ENCODE measurements at places on chromosomes 13 and 19.

GRCh38 chr19:15464394-15465385, at the start of gene RASAL3:
RASAL3 (minus strand) TSS chr19:15464544; CDS start chr19:15464358, 186 bp downstream.
- no peak for DNase-seq

DNA sequence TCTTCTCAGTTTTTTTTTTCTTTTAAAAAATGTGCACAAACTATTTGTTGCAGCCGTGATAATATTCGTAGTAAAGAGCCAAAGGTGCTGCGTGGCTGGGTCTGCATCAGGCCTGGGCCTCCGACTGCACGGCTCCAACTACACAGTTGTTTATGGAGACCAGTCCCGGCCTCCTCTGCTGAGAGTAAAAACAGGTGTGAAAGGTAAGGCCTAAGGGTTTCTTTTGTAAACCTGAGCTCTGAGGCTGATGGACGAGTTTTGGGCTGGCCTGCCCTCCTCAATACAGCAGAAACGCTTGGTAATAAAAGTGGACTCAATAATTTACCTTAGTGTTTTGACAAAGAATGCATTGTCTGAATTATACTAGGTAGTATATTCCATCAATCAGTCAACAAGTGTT, 3.9 kb downstream of the MBNL2 start:
- no peak for DNase-seq

- DNase-seq = no peak
These were observed 107.5 kb downstream of the KLF12 start for GRCh38 chr13:74026753-74027152.

DNA sequence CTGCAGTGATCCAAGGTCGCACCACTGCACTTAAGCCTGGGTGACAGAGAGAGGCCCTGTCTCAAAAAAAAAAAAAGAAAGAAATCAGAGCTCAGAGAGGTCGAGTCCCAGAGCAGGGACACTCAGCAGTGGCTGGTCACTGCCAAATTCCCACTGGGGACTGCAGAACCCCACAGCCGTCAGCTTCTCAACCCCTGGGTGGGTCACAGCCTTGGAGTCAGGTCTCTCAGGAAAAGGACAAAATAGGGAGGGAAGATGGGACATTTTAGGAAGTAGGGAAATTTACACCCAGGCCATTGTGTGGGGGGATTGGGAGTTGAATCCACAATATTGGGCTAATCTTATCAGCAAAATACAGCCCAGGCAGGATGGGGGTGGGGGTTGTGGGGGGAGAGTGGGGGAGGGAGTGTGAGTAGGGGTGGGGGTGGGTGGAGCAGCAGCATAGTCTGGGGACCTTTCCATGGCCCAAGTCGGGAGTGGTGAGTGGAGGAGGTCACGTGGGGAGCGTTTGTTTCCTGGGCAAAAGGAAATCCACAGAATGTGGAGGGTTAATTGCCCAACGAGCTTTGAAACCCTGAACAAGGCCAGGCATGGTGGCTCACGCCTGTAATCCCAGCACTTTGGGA, 5.0 kb upstream of the CCDC194 start:
- DNase-seq = no peak

DNA sequence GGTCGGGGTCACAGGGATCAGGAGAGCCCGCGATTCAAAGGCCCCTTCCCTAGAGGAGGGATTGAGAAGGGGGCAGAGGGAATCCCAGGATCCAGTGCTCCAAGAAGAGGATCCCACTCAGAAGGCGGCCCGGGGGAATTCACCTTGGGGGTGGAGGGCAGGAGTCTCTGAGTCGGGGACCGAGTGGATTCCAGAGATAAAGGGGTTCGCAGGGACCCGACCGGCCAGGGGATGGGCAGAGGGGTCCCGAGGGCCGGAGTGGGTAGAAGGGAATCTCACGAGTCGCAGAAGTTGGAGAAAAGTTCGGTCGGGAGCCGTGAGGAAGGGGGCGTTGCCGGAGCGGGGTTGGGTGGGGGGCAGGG, 261 bp downstream of the PRKD2 start:
- DNase-seq = no peak

GRCh38 chr19:12751635-12752034, at the start of gene BEST2:
BEST2 (plus strand) TSS chr19:12751791; CDS start chr19:12752593, 802 bp downstream.
- no peak for DNase-seq

- DNase-seq = no peak
These were observed 14.1 kb downstream of the KRTDAP start for GRCh38 chr19:35476149-35476548.

DNA sequence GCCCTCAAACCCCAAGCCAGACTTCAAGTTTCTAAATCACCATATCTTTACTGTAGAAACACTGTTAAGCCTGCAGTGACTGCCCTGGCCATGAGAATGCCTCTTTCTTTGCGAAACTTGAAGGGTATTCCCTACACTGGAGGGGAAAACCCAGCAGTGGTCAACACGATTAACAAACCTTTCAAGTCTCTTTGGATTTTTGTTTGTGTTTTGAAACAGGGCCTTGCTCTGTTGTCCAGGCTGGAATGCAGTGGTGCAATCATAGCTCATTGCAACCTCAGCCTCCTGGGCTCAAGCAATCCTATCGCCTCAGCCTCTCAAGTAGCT, 17.4 kb upstream of the POMP start:
- no peak for DNase-seq

DNA sequence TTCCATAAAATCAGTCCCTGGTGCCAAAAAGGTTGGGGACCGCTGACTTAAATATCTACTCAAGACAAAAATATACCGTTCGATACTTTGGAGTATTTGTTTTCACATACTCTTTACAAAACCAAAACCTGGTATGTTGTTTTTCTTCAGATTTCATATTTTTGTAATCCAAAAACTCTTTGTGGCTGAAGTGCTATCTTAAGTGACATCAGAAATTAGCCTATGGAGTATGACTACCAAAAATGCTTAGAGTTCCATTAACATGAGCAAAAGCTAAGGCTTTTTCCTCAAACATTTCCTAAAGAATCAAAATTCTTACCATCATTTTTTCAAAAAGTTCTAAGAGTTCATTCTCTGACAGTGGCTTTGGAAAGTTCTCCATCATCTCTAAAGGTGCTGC, 52.0 kb downstream of the DIAPH3 start:
- no peak for DNase-seq

Measured in dorsolateral prefrontal cortex (tissue), 122 donors.